Left cardiac atrium (tissue), 4 donors: ENCODE measurements at places on chromosomes 5 and 9. TPM values are rescaled to one million over a fixed set of nuclear protein-coding genes. Genes with fewer than 3 reads are reported as not detected.

GRCh38 chr9:128323212-128323730, 632 bp downstream of the COQ4 start:
- DNase-seq: no peak

- no peak for DNase-seq
Measured at GRCh38 chr5:33479311-33479710, 38.5 kb downstream of the TARS1 start.

ITK gene
- total RNA-seq: 1.6 TPM

DNA sequence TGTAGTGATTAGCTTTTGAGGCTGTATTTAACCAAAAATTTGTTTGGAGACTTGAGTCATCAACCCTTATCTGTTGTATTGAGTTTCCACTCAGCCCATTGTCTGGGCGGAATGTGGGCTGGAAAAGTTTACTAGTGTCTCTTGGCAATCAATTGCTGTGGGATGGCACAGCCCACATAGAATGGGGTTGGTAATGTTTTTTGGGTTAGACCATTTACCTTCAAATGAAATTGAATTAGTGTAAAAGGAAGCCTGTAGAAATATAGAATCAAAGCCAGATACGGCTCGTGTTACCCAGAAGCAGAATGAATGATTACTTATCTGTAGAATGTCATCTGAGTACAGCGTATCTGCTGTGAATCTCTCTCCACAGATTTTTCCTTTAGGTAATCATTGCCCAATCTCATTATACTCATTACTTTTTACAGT, 142.9 kb downstream of the AOPEP start:
- DNase-seq: no peak

DDX4 gene
- total RNA-seq: not detected

- DNase-seq: no peak
Measured at GRCh38 chr5:116583862-116584222, 9.2 kb upstream of the SEMA6A start.

SLC6A3 gene
- total RNA-seq: 0.06 TPM

GRCh38 chr9:124475158-124475867, 25.1 kb downstream of the ADGRD2 start:
- no peak for DNase-seq

DNA sequence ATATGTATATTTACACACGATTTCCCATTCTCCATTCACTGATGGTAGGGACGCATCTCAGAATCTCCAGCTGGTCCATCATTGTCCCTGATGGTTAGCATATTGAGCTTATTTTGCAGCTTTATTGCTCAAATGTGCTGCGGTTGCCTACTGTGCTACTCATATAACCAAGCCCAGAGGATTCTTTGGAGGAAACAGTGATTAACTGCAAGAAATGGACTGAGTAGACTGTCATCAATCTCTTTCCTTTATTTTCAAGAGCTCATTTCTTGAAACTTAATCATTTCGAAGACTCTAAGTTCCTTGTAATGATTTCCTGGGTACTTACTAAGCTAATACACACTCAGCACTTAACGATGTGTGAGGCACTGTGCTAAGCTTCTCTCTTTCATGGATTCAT, 119.0 kb downstream of the MAT2B start:
- no peak for DNase-seq
